ENCODE measurements at places on chromosomes 2 and 18.

DNA sequence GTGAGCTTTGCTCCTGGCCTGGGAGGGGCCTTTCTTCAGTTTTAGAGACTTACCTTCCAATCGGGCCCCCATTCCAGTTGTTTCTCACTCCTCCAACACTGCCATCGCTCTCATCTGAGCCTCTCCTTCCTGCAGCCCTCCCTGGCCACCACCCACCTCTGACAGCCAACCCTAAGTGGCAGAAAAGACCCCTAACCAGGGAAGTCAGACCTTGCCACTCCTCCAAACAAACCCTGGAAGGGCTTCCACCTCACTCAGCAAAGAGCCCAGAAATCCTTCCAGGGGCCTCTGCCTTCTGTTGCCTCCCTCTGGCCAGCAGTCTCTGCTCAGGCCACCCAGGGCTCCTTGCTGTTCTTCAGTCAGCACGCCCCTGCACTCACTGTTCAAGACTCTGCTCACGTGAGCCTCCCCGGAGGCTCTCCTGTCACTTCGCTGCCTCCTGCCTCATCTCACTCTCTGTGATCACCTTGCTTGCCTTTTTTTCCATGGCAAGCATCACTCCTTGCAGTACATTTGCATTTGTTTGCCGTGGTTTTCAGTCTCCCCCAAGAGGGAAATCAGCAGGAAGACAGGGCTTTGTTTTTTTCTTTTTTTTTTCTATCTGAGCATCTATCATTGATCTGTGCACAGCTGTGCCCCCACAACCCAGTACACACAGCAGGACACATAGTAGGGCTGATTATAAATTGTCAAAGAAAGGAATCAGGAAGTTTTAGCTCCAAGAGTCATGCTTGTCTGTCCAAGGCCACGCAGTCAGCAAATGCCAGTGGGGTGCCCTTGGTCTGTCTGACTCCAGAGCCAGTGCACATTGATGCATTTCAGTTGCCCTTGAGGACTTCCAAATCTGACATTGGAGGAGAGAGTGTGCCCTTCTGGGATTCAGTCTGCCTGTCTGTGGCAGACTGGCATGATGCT, 83.9 kb downstream of the INHBB start:
- no peak for DNase-seq

DNA sequence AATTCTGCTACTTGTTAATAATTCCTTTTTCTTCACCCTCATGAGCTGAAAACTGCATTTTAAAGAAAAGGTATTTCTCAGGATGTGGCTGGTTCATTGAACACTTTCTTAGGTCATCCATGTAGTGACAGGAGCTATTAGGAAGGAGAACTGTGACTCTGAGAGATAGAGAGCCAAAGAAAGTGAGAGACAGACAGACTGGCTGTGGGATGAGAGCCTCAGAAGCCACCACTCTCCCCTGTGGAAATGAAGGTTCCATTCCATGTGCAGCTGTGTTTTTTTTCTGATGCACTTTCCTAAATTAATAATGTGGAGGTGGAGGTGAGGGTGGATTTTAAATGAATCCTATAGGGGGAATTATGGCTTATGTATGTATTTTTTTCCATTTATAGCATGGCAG, 113.3 kb downstream of the FAM210A start:
- no peak for DNase-seq

- no peak for DNase-seq
Observed at GRCh38 chr2:136107051-136108033, 10.6 kb downstream of the CXCR4 start.

GRCh38 chr2:127951026-127951425, 65.3 kb upstream of the AMMECR1L start:
- DNase-seq, result no peak

- no peak for DNase-seq
Observed at GRCh38 chr18:55054021-55054990, 95.0 kb upstream of the CCDC68 start.

Data from WERI-Rb-1 (cell line).